Fibroblast of skin of back (primary cell): ENCODE measurements at places on chromosomes 7 and 10.

- DNase-seq, result no peak
Measured at GRCh38 chr7:7416031-7416858, 119.4 kb downstream of the COL28A1 start.

DNA sequence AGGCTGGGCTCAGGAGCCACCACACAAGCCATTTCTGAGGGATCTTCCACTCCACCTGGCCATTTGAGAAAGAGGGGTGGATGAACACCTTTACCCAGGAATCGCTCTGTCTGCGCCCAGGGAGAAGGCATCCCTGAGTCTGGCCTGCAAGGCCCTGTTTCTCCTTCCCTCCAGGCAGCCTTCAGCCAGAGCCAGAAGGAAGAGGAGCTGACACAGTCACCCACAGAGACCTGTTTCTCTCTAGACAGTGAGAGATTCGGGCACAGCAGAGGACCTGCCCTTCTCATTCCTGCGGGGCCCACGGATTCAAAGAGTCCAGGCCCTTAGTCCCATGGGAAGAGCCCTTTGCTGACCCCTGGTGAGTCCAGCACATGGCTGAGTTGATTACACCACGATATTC is 127.5 kb upstream of the TNS3 start:
- no peak for DNase-seq

DNA sequence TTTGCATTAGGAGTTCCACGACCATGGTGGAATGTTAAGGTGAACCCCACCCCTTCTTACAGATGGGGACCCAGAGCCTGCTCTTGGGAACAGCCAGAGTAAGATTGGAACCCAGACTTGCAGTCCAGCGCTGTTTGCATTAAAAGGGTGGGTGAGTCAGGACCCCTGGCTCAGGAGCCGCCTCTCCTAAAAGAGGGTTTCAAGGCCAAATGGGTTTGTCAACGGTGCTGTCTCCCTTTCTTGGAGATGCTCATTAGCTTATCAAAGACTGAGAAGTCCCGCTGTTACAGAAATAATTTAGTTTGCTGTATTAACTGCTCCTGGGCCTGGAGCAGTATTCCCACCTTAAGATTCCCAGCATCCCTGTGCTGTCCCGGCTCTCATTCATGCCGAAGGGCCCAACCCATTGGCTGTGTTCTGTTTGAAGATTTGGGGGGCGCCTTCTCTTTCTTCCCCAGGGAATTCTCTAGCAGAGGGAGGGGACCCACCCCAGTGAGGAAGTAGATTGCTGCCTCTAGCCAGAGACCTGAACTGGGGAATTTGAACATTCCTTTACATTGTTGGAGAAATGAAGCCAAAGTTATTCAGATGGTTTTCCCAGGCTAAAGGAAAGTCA is 1.8 kb downstream of the MARVELD1 start:
- DNase-seq, result no peak

DNA sequence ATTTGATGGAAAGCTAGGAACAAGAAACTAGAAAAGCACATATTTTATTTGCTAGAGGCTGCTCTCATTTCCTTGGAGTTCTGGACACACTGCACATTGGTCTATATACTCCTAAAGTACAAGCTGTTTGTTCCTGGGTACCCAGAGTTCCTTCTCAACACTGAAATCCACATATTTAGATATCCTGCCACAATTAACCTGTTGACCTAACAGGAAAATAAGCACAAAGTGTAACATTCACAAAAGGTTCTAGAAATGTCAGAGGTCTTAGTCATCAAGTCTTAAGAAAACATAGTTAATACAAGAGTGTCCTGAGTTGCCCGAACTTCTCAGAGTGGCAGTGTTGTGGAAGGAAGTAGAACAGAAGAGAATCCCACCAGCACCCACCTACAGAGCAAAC is 115.6 kb downstream of the ELMO1 start:
- no peak for DNase-seq

DNA sequence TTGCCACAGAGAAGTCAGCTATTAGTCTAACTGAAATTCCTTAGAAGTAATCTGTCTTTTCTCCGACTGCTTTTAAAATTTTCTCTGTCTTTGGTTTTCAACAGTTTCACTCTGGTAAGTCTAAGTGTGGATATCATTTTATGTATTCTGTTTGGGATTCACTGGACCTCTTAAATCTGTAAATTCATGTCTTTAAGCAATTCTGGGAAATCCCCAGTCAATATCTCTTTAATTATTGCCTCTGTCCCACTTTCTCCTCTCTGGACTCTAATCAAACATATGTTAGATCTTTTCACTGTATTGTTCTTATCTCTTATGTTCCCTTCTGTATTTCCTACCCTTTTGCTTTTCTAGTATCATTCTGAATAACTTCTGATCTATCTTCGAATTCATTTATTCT is 29.9 kb downstream of the CFAP43 start:
- DNase-seq, result no peak

DNA sequence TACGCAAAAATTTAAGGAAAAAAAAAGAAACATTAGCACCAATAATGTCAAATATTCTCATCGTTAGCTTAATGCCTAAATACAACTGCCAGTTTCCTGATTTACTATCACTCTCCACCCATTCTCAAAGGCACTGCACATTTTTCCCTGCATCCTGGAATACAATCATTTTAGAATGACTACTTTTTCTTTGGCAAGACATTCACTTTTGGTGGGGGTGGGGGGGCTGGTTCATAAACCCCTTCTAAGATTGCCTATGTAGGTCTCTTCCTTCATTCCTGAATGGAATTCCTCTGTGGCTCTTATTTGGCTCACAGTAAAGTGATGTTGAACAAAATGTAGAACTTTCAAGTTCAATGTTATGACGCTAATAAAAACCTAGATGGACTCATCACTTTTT is 74.3 kb downstream of the RNLS start:
- no peak for DNase-seq

DNA sequence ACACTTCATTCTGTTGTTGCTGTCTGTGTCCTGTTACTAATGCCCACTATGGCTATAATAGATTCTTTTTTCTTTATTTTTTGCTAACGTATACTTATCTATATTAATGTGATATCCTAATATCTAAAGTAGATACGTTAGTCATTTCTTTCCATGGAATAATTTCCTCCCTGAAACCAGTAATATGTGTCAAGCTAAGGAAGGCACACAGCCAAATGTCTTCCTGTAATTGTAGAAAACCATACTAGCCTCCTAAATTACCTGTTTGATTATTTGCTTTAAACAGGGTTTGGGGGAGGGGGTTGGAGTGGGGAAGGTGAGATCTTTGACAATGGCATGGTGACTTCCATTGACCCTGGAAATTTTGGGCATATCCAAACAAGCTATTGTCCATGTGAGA is 56.4 kb downstream of the THNSL1 start:
- DNase-seq, result no peak

- DNase-seq, result no peak
Measured at GRCh38 chr10:69748621-69749020, 53.1 kb upstream of the COL13A1 start.

DNA sequence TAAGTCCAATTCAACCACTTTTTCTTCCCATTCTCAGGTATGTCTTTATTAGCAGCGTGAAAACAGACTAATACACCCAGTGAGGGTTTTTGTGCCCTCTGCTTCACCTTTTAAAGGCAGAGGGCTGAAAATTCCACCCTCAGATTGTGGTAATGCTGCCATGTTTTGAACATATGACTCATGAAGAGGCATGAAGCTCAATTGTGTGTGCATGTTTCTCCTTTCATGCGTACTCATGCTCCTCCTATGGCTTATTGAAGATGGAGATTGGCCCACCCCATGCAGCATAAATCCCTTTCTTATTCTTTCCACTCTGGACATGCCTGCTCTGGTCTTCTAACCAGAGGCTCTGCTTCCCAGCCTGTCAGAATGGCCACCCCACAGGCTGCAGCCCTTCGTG is 168.0 kb upstream of the PRKCQ start:
- peak; percentile 33 for DNase-seq

GRCh38 chr7:106521541-106521940 is 139.4 kb downstream of the CCDC71L start:
- no peak for DNase-seq

DNA sequence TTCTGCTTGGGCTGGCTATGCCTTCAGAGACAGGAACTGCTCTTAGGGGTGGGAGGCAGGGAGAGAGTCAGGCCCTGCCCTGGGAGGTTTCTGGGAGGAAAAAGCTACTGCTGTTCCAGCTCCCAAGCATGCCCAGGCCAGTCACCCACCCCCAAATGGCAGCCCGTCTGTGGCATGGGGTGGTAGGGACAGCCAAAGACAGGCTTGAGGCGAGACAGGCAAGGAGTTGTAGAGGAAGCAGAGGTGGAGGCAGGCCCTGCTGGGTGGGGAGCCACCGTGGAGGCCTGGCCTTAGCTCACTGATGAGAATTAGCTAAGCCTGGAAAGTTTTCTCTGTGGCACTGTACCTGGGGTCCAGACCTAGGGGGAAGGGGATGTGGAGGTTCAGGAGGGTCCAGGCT is 6.6 kb upstream of the SAMD8 start:
- DNase-seq, result no peak

- peak; percentile 26 for DNase-seq
Measured at GRCh38 chr10:5047912-5048628, 44.4 kb upstream of the AKR1C2 start.

DNA sequence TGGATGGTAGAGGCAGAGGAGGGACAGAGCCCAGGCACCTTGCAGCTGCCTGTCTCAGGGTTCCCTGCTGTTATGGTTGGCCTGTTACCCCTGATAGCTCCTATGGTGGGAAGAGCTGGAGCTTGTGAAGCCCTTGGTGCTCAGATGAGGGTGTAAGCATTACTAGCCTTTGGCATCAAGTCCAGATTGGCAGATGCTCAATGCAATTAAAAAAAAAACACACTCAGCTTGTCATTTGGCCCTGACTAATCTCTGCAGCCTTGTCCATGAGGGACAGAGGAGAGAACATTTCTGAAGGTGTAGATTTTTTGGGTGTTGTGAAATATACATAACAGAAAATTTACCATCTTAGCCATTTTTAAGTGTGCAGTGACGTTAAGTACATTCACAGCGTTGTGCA is 86.3 kb downstream of the PLPP4 start:
- DNase-seq, result no peak

DNA sequence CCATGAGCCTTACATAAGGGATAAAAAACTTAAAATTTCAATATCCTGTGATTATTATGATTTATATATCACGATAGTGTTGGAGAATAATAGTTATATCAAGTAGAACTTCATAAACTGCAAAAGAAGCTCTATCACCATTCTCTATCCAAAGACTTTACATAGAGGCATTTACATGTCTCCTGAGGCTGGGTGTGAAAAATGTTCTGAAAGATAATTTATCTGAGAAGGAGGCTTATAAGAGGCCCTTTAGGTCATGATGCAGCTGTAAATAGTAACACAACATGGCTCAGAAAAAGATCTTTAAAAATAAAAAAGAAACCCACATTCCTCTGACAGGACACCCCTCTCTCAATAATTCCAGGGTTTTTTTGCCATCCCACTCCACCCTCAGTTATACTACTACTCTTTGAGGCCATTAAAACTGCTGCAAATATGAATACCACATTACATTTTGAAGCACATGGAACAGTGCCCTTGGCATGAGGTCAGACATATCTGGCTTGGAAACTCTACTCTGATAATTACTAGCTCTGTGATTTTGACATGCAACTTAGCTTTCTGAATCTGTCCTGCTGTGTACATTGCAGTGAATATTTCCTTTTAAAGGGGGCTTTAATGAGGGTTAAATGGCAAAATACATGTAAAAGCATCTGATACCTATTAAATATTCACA is 55.5 kb downstream of the SLC16A12 start:
- DNase-seq, result no peak

GRCh38 chr10:47402641-47403301 is 18.7 kb upstream of the ZNF488 start:
- DNase-seq, result peak; percentile 97

- no peak for DNase-seq
Measured at GRCh38 chr10:67836972-67837371, 1.0 kb downstream of the DNAJC12 start.

DNA sequence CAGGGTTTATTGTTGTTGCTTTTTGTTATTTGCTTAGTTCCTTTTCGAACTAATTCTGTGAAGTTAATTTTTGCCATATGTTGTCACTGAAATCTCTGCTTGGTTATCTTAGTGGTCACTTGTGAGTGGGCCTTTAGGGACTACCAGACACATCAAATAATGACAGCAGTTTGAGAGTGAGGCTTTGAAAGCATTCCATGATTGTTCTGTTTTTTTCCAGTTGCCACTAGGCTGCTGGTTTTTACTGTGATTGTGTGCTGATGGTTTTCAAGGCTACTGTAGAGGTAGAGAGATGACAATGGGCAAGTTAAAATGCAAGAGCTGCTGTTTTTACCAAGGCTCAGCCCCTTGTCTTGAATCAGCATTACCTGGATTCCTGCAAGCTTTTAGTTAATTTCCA is 20.0 kb downstream of the SEPTIN7 start:
- DNase-seq, result peak; percentile 35

- no peak for DNase-seq
Measured at GRCh38 chr10:1214882-1215540, 158.8 kb downstream of the WDR37 start.

- peak; percentile 95 for DNase-seq
Measured at GRCh38 chr7:94374721-94375566, 19.8 kb upstream of the COL1A2 start.

GRCh38 chr7:116271161-116271913 is 61.0 kb downstream of the TES start:
- peak; percentile 41 for DNase-seq

DNA sequence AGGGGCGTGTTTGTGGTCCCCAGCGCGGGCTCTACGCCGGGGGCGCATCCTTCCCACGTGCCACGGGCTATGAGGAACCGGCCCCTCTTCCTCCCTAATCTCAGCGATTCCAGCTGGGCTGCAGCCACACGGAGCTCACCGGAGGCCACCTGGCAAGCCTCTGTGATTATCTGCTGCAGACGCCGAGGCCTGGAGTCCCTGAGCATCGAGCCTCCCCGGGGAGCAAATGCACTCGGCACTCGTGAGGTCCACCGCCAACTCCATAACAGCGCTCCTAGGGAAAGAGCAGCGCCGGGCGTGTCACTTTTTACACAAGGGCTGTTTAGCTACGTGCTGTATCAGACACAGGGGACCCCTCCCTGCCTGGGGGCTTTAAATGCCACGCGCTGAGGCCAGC is 101.2 kb downstream of the DYNC2I1 start:
- no peak for DNase-seq

- DNase-seq, result peak; percentile 49
Measured at GRCh38 chr7:107854989-107855388, 36.0 kb upstream of the DLD start.

DNA sequence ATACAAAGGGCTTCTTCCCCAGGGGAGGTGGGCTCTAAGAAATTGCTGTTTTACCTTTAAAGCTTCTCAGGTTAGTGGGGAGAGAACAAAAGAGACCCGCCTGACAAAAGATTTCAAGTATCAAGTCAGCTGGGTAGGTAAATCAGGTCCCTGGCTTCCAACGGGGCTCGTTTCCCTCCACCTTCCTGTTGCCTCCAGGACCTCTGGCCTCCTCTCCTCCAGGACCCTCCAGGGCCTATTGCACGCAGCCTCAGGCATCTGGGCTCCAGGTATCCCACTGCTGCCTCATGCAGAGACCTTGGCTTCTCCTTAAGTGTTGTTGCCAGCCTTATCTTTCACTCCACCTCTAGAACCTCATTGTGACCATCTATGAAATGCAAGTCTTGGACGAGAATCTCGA is 2.9 kb downstream of the BNIP3 start:
- no peak for DNase-seq

- DNase-seq, result no peak
Measured at GRCh38 chr10:132326925-132327324, 5.1 kb upstream of the LRRC27 start.

GRCh38 chr7:116547347-116547746 is 22.5 kb downstream of the CAV1 start:
- DNase-seq, result peak; percentile 94

GRCh38 chr10:42769673-42770072 is 12.9 kb upstream of the BMS1 start:
- no peak for DNase-seq
